ENCODE measurements at places on chromosomes 7 and 10.

GRCh38 chr10:132066186-132066585 lies 440 bp downstream of the JAKMIP3 start:
- DNase-seq = peak; percentile 51

GRCh38 chr7:105097619-105098018 lies 83.6 kb downstream of the KMT2E start:
- DNase-seq = no peak

- DNase-seq = no peak
Measured at GRCh38 chr10:5545778-5546710, 21.3 kb downstream of the CALML3 start.

GRCh38 chr10:56623064-56623463 lies 262.0 kb upstream of the ZWINT start:
- no peak for DNase-seq

- DNase-seq = peak; percentile 18
Measured at GRCh38 chr10:3781468-3782145, 3.4 kb downstream of the KLF6 start.

DNA sequence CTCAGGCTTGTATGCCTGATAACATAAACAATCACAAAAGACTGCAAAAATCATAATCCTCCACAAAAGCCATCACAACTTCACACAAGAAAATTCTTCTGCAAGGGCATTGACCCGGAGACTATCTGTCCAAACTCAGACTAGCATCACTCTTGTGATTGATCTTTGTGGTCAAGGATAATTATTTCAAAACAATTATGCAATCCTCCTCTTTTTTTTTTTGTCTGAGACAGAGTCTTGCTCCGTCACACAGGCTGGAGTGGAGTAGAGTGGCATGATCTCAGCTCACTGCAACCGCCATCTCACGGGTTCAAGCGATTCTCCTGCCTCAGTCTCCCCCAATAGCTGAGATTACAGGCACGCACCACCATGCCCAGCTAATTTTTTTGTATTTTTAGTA lies 22.2 kb downstream of the CDNF start:
- no peak for DNase-seq

- DNase-seq = no peak
Measured at GRCh38 chr10:117546020-117546580, 3.6 kb downstream of the EMX2 start.

- no peak for DNase-seq
Measured at GRCh38 chr10:73113551-73113950, 3.3 kb downstream of the NUDT13 start.

DNA sequence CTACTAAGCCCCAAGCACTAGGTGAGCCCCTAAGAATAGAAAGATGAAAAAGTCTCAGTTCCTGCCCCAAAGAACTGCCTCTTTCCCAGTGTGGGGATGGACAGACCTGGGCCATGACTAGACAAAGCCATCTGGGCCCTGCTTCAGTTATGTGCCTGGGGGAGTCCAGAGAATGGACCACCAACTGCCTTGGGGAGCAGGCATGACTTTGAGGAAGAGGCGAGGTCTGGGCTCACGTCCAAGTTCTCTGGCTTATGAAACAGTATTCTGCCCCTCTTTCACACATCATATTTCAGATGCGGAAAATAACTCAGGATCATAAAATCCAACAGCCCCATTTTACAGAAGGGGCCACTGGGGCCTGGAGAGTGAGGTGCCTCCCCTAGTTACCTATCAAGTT lies 80.3 kb downstream of the PLXNA4 start:
- DNase-seq = no peak

- no peak for DNase-seq
Measured at GRCh38 chr7:44182827-44183226, 6.4 kb downstream of the GCK start.

DNA sequence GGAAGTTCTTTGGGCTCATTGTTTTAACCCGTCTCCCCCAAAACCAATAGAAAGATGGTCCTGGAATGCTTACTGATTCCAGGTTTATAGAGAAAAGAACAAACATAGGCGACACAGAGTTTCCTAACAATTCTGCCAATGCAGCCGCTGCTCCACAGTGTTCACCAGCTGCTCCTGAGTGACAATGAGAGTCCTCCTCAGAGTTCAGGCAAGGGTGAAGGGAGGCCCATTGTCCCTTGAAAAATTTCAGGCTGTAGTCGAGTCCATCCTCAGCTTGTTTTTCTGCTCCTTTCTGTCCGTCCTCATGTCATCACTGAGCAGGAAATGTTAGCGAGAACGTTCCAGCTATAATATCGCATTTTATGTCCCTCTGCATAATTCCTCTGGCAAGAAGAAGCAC lies 537.6 kb downstream of the TCERG1L start:
- DNase-seq = no peak

GRCh38 chr10:48924988-48925387 lies 14.7 kb downstream of the LRRC18 start:
- no peak for DNase-seq

DNA sequence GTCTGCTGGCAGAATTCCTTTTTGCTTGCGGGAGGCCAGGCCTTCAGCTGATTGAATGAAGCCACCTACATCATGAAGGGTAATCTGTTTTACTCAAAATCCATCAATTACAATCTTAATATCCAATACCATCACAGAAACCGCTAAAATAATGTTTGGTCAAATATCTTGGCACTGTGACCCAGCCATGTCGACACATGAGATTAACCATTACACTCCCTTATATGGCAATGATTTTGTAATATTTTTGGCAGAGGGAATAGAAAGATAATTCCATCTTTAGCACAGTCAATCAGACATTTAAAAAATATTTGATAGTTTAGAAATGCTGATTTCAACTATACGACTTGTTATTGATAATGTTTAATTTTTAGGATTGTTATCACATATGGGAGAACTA lies 36.5 kb upstream of the SLC39A12 start:
- DNase-seq = no peak

DNA sequence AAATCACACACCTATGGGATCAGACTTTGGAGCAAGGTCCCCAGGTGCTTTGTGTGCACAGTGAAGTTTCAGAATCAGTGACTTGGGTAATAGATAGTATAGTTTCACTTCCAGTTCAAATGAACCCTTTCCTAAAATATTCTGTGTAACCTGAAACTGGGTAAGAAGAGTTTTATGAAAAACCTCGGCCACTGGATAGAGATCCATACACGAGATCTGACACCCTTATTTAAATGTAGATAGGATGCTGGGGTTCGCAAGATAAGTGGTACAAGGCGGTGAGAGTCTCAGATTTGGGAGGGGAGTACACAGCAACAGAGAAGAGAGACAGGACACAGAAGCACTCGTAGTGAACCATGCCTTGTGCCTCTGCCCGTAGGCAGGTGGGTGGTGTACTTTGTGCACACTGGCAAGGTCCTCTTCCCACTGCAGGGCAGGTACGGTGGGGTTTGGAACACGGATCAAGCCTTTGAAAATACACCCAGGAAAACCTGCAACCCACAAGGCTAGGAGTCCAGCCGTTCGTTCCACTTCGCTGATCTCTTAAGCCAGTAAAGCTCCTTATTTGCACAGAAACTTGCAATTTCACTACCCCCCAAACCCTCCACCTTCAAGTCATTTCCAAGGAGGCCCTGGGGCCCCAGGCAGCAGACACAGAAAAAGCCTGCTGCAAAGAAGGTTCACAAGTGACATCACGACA lies 162.8 kb downstream of the USP6NL start:
- DNase-seq = no peak

GRCh38 chr7:15143936-15144335 lies 241.4 kb upstream of the DGKB start:
- no peak for DNase-seq
